ENCODE measurements at places on chromosomes 1 and 21.

DNA sequence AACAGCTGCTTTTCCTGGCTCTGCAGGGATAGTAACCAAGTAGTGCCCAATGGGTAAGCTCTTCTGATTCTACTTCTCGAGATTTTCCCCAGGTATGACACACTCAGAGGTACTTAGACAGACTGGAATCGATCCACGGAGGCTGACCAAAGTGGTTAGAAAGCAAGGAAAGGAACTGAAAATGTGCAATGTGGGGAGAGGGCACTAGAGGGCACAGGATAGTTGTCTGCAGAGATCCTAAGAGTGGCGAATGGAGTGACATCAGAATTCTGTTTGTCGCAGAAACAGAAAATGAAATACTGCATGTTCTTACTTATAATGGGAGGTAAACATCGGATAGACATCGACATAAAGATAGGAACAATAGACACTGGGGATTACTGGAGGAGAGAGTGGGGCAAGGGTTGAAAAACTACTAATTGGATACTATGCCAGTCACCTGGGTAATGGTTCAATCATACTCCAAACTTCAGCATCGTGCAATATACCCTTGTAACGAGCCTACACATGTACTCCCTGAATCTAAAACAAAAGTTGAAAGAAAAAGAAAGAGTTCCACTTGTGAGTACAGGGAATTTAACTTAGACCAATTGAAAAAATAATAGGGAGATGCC lies 23.3 kb downstream of the CYP2J2 start:
- no peak for DNase-seq

DNA sequence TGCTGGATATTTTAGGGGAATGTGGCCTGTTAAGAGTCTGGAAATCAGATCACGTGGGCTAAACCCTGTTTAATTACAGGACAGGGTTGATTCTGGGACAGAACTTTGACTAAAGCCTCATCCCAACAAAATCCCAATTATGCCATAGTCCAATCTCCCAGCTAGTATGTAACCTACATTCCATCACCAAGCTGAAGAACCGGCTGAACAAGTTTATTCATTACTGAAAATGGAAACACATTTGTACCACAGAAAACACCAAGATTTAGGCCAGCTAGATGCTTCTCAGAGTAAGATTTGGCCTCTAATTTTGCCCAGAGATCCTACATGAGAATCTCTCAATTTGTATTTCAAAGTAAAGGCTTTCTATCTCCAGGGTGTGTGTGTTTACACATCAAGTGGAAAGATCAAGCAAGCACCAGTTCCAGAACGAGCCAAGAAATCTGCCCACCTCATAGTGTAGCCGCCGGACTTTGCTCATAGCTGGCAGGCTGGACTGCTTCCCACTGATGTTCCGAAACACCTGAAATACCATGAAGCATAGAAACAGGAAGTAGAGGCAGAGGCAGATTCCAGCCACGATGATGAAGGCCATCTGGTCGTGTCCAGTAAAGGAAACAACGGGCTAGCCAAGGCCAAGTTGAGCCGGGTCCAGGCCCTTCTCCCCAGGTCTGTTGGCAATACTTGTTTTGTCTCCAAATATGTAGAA lies 86.8 kb downstream of the WLS start:
- no peak for DNase-seq

DNA sequence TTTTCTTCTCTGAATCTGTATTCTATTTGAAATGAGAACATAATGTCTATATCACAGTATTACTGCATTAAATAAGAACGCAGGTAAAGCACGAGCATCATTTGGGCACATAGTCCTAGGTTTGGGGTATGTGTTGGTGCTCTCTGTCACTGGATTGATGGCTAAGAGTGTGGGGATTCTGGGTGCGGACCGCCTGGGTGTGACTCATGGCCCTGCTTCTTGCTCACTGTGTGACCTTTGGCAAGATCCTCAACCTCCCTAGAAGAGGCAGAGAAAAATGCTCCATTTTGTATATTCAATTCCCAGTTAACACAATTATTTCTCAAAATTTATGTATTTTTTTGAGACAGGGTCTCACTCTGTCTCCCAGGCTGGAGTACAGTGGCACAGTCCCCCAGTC lies 99.7 kb downstream of the LAMC2 start:
- DNase-seq: no peak

- no peak for DNase-seq
Measured at GRCh38 chr1:33424610-33425009, 6.3 kb downstream of the PHC2 start.

DNA sequence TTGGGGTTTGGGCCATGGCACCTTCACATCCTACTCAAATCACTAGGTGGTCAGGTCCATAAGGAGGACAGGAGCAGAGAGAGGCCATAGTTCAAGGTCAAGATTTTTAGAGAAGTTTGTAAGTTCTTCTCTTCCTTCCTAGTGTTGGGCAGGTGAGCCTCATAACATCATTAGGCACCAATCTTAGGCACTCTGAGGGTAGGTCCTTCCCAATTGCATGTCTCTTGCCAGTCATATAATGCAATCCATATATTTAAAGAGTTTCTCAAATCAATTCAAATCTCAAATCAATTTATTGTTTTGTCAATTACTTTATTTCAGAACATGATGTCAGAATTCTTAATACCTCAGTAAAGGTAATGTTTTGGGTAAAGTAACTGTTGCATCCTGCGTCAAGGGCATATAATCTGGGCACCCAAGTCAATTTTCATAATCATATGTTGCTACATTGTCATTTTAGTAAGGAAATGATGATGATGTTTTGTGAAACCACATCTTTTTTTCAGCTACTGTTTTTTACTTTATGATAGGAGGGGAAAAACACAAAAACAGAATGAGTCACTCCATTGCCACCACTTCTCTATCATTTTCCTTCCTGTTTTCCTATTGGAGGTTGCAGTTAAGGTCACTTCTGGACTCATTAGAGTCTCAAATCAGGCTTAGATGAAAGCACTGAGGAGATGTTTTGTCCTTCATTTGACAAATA lies 122.7 kb downstream of the UCHL5 start:
- no peak for DNase-seq

DNA sequence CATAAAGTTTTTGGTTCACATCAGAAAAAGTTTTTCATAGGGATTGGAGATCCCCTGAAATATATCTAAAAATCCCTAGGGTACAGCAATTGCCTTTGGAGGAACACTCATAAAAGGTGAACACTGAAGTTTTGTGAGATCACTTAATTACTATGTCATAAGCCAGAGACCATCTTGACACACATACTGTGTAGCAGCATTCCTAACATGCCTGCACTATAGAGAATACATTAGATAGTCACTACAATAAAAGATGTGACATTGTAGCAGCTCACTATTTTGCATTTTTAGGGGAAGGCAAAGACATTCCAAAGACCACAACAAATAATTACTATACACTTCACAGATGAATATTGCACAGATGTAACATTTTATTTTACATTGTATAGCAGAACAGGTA lies 779.9 kb downstream of the KCNT2 start:
- no peak for DNase-seq

DNA sequence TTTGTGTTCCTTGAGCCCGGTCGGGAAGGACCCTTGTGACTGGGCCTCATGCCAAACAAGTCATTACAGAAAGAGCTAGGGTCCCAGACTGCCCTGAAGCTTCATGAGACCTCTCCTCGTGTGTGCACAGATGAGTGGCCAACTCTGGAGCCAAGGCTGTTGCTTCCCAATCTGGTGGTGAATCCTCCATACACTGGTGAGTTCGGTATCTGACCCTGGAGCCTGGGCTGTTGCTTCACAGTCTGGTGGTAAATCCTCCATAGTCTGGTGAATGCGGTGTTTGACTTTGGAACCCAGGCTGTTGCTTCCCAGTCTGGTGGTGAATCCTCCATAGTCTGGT lies 737.8 kb downstream of the MATN1 start:
- no peak for DNase-seq

DNA sequence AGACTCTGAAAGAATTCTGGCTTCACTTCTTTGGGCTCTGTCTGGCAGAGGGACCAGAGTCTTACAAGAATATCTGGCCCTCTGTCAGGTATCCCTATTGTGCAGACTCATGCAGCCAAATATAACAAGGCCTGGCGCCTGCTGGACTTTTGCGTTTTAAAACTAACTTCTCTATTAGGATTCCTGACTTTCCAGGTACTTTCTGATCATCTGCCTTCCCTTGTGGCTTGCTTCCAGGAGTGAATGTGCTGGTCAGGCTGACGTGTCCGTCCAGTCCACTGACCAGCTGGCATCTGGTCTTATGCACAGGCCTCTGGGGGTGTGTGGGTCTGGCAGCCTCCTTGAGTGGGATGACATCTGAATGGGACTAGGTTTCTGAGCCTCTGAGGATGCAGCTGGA lies 8.6 kb upstream of the RAB29 start:
- DNase-seq: no peak

- DNase-seq: peak; percentile 86
Measured at GRCh38 chr1:91744953-91745639, 140.9 kb downstream of the TGFBR3 start.

Data from NCI-H2029 treated with DMSO at 0.1 percent for 48 hours (cell line).